ENCODE measurements at places on chromosomes 3 and 15.

DNA sequence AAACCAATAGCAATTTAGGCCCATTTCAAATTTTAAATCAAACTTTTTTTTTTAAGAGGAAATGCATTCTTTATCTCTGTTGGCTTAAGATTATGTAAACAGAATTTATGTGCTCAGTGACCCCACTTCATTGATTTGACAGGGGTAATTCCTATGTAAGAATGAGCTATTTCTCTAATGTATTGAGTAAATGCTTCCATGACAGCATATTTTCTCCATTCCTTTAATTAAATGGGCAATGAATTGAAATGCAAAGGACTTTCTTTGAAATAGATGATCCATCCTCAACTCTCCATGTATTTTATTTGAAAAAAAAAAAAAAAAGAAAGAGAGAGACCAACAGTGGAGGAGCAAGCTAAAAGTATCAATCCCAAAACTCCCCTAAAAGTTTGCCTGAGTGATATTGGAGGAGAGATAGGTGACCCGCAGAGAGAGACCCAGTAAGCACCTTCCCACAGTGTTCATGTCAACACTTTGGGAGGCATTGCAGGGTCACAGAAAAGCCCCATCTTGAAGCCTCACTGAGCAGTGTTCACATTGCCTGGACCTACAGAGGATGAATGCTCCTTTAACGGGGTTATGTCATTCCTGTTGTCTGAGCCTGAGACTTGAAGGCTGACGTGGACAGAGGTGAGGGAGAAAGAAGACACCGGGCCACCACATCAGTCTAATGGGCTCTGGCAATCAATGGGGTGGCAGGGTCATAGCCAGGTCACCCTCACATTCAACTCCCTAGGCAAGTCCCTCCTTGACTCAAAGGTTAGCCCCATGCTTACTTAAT, 176.0 kb downstream of the SHOX2 start:
- no peaks in the 10 kb centered on the region for H3K4me1 ChIP-seq
- H3K36me3 ChIP-seq = no peaks in the 10 kb centered on the region
- no peak overlapping the region for H3K4me3 ChIP-seq
- DNase-seq = no peak

DNA sequence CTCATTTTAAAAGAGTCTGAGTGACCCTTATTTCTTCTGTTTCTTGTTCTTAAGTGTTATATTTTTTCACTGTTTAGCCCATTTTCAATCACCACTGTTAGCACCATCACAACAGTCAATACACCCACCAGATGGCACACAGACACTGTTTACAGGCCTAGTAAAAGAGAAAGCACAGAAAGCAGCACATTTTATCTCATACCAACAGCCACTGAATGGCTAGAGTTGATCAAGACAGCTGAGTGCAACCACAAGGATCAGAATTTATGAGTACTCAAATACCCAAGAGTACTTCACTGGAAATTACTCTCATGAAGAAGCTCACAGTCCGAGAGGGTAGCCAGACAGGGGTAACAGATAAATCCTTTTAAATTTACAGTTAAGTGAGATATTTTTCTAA, 127.0 kb downstream of the TFDP2 start:
- no peak for DNase-seq
- no peaks in the 10 kb centered on the region for H3K4me1 ChIP-seq
- H3K27me3 ChIP-seq = no peaks in the 10 kb centered on the region
- no peak overlapping the region for H3K4me3 ChIP-seq
- H3K27ac ChIP-seq = no peak overlapping the region

GRCh38 chr15:91938136-91938535, 84.6 kb downstream of the SLCO3A1 start:
- H3K36me3 ChIP-seq = no peaks in the 10 kb centered on the region
- no peaks in the 10 kb centered on the region for H3K27me3 ChIP-seq
- H3K4me1 ChIP-seq = peaks cover 46% of the 10 kb centered on the region
- H3K4me3 ChIP-seq = no peak overlapping the region
- DNase-seq = no peak
- H3K27ac ChIP-seq = no peak overlapping the region

GRCh38 chr3:104825116-104825515, 541.6 kb upstream of the ALCAM start:
- no peaks in the 10 kb centered on the region for H3K36me3 ChIP-seq
- H3K4me3 ChIP-seq = no peak overlapping the region
- DNase-seq = no peak
- H3K4me1 ChIP-seq = no peaks in the 10 kb centered on the region
- H3K27me3 ChIP-seq = no peaks in the 10 kb centered on the region

DNA sequence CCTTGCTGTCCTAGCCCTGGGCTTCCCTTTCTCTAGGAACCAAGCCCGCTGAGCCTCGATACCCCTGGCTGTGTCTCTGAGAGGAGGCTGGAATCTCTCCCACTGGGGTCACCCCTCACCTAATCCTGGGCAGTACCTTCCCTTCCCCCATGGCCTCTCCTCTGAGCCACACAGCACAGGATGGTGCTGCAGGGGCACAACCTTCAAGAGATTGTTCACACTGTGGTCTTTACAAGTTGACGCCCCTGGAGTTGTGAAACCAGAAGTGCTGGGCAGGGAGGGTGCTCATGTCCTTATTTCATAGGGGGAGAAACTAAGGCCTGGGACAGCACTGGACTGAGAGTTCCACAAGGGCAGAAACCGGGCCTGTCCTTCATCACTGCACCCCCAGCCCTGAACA, 70.9 kb upstream of the TMEM115 start:
- H3K4me3 ChIP-seq = no peak overlapping the region
- no peak overlapping the region for H3K27ac ChIP-seq
- no peaks in the 10 kb centered on the region for H3K27me3 ChIP-seq

GRCh38 chr3:71380096-71380495, 203.4 kb downstream of the FOXP1 start:
- H3K27me3 ChIP-seq = no peaks in the 10 kb centered on the region
- H3K27ac ChIP-seq = no peak overlapping the region
- H3K36me3 ChIP-seq = no peaks in the 10 kb centered on the region
- peaks cover 3% of the 10 kb centered on the region for H3K4me1 ChIP-seq
- H3K4me3 ChIP-seq = no peak overlapping the region

- H3K27me3 ChIP-seq = no peaks in the 10 kb centered on the region
- H3K36me3 ChIP-seq = no peaks in the 10 kb centered on the region
- no peaks in the 10 kb centered on the region for H3K4me1 ChIP-seq
- no peak for DNase-seq
Observed at GRCh38 chr3:125087768-125088391, 32.1 kb upstream of the HEG1 start.

- H3K27me3 ChIP-seq = no peaks in the 10 kb centered on the region
- no peak overlapping the region for H3K4me3 ChIP-seq
- DNase-seq = no peak
- peaks cover 10% of the 10 kb centered on the region for H3K4me1 ChIP-seq
- H3K27ac ChIP-seq = no peak overlapping the region
Observed at GRCh38 chr3:73188707-73189106, 127.2 kb downstream of the EBLN2 start.

All from tibial artery (tissue), 4 donors.